ENCODE measurements at places on chromosomes 16 and 17.
A peak's percentile ranks its signal among the peaks of the same experiment; 100 is the strongest.

DNA sequence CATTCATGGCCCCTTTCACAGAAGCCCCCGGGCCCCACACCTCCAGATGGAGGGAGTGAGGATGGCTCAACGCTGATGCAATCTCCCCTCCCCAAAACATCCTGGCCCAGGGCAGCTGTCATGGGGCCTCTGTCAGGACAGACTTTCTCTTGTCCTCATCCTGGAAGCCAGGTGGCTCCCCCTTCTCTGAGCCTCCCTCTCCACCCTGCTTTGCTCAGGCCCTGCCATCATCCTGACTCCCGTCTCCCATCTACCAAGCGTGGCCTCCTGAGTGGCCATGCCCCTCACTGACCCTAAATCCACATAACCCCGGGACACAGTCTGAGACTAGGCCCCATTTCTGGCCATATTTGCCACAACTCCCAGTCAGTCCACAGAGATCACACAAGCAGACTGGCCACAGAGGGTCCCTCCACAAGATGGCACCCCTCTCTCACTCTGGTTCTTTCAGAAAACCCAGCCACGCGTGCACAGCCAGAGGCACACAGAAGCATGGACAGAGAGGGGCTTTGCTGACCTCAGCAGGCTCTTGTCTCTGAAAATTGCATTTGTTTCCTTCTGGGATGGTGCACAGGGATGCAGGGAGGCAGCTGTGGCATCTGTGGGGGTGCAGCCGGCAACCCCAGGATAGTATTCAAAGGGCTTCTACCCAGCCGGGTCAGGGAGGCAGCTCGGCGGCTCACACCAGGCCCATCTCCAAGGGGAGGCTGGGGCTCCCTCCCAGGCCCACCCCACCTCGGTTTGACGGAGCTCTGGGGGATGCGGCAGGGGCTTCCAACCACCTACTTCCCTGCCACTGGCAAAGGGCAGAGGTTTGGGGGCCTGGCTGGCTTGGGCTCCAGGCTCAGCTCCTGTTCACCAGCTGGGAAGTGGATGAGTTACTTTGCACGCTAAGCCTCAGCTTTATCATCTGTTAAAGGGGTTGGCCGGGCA is 16.9 kb downstream of the DOC2B start:
- no peak for DNase-seq

GRCh38 chr17:2055292-2056205 is 646 bp downstream of the HIC1 start:
- no peak for DNase-seq

GRCh38 chr17:7260651-7261378 is 1.5 kb downstream of the CLDN7 start:
- DNase-seq: peak; percentile 90

DNA sequence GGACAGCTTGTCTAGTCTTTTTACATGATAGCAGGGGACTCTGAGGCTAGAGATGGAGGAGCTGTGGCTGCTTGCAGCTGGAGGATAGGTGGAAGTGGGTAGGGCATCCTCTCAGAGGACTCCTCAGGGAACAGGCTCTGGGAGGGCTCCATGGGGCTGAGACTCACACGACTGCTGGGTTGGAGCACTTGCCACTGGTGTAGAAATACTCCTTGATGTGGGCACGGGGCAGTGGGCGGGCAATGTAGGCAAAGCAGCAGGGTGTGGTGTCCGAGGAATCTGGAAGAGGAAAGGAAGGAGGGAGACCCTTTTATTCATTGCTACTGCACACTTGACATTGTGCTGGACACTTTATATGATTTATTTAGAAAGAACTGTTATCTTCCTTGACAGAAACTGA is 1.8 kb downstream of the CCL5 start:
- no peak for DNase-seq

- peak; percentile 63 for DNase-seq
These were observed 36.2 kb downstream of the RGS9 start for GRCh38 chr17:65173284-65173793.

- DNase-seq: peak; percentile 81
These were observed 21.9 kb downstream of the C1QTNF1 start for GRCh38 chr17:79045842-79046196.

- DNase-seq: peak; percentile 67
These were observed 11.8 kb downstream of the GNPTG start for GRCh38 chr16:1363501-1364041.

- peak; percentile 75 for DNase-seq
These were observed 15.9 kb downstream of the ARHGAP23 start for GRCh38 chr17:38444151-38444550.

DNA sequence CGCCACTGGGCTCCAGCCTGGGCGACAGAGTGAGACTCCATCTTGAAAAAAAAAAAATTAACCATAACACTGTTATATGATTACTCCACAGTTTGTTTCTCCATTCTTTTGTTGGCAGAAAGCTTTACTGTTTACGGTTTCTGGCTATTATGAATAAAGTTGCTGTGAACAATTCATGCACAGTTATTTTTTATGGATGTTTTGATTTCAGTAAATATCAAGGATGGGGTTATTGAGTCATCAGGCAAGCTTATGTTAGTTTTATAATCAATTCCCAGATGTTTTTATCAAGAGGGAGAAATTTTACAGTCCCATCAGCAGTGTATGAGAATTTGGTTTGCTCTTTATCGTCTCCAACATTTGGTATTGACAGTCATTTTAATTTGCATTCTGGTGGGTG is 67.9 kb downstream of the TAOK1 start:
- no peak for DNase-seq

DNA sequence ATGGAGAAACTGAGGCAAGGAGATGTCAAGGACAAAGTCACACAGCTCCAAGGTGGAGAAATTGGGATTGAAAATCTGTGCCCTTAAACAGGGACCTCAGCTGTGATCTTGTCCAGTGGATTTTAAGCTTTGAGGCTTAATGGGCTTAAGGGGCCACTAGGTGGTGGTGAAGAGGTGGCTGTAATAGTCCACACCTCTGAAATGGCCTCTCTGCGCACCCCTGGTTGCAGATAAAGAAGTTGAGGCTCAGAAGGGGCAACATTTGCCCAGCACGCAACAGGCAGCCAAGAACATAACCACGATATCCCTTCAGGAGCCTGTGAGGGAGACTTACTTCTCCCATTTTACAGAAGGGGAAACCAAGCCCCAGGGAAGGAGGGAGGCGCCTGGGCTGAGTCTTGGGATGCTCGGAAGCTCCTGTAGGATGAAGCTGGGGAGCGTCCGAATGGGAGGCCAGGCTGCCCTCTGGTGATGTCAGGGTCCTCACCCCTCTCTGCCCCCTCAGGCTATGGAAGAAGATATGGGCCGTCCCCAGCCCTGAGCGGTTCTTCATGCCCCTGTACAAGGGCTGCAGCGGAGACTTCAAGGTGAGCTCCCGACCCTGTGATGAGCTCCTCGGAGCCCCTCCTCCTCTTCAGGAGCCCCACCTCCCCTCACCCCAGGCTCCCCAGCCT is 43.7 kb downstream of the IL21R start:
- no peak for DNase-seq

GRCh38 chr17:43832976-43833829 is at the start of gene MPP3:
Gene MPP3 (minus strand): TSS chr17:43833146. CDS start chr17:43831906, 1,240 bp downstream.
- peak; percentile 94 for DNase-seq

DNA sequence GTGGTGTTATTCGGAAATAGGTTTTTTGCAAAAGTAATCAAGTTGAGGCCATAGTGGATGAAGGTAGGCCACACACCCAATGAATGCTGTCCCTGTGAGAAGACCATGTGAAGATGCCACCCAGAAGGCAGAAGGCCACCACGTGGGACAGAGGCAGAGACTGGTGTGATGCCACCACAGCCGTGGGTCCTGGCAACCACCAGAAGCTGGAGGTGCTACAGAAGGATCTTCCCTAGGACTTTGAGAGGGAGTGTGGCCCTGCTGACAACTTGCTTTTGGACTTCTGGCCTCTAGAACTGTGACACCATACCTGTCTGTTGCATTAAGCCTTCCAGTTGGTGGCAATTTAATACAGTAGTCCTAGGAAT is 49.3 kb downstream of the RMI2 start:
- no peak for DNase-seq

GRCh38 chr17:32875923-32876416 is 954 bp downstream of the MYO1D start:
- no peak for DNase-seq

GRCh38 chr16:23833960-23834685 is 1.7 kb upstream of the PRKCB start:
- no peak for DNase-seq

DNA sequence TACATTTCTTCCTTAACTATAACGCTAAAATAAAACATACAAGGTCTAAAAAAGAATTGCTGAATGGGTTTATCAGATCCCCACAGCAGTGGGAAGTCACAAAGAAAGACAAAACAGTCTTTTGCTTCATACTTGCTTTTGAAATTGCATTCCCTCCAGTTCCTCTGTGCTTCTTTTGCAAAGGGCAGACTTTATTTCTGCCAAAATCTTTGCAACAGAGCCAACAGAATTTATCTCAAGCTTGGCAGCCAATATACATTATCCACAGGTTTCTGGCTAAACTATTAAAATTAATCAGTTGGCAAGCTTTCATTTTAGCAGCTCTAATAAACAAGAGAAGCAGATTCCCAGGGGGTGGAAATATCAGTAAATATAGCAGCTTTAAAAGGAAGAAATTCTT is 378.9 kb upstream of the CA10 start:
- DNase-seq: no peak

- DNase-seq: no peak
These were observed 6.8 kb upstream of the ITGAD start for GRCh38 chr16:31386157-31386984.

DNA sequence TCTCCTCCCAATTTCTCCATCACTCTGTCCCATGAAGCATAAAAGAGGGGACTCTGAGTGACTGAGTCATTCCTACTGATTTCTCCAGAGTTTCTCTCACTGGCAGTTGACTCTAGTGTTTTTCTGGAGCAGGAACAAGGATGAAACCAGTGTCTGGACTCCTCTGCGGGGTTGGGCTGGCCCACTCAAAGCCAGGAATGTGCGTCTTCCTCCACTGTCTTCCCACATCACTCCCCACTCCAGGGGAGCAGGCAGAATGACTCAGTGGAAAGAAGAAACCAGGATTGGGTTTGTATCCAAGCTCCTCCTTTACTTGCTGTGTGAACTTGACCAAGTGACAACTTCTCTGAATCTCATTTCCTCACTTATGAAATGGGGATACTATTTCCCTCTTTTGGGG is 497.5 kb upstream of the SALL1 start:
- no peak for DNase-seq

- DNase-seq: peak; percentile 63
These were observed 12.1 kb downstream of the CD300A start for GRCh38 chr17:74478420-74479100.

GRCh38 chr17:50892101-50892776 is 26.1 kb upstream of the TOB1 start:
- DNase-seq: no peak

DNA sequence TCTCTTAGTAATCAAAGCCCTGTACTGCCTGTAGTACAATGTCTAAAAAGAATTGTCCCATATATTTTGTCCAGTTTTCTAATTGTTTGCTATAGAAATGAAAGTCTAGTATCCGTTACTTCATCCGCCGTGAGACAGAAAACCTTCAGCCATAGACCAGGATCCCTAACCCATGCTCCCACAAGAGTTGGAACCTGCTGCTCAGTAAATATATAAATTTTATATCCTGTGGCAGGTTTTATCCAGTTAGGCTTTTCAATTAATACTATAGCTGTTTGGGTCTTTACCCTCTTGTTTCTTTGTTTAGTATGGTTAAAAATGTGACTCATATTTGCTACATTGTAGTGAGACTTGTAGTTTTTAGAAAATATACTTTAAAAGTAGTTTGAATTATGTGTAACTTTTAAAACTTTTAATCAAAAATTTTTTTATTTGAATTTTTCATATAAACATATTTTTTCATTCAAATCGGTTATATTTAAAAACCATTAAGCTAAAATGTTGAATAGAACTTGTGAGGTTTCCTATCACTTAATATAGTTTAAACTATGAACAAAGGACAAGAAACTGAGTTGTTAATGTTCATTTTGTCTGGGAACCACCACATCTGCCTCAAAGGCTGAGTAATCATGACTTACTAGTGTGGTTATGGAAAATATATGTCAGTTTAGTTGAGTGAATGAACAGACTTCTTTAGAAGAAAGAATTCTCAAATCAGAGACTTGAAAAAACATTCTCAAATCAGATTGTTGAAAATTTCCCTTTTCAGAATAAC is 54.8 kb downstream of the VMP1 start:
- no peak for DNase-seq

GRCh38 chr16:85928401-85928820 is 29.4 kb downstream of the IRF8 start:
- DNase-seq: no peak

- no peak for DNase-seq
These were observed 7.0 kb upstream of the CDR2 start for GRCh38 chr16:22381392-22381791.

GRCh38 chr17:45948881-45949624 is 50.0 kb upstream of the STH start:
- DNase-seq: peak; percentile 78
